ENCODE measurements at places on chromosomes 2 and 18.

GRCh38 chr2:202339071-202339870 is 36.9 kb upstream of the BMPR2 start:
- DNase-seq, result no peak

DNA sequence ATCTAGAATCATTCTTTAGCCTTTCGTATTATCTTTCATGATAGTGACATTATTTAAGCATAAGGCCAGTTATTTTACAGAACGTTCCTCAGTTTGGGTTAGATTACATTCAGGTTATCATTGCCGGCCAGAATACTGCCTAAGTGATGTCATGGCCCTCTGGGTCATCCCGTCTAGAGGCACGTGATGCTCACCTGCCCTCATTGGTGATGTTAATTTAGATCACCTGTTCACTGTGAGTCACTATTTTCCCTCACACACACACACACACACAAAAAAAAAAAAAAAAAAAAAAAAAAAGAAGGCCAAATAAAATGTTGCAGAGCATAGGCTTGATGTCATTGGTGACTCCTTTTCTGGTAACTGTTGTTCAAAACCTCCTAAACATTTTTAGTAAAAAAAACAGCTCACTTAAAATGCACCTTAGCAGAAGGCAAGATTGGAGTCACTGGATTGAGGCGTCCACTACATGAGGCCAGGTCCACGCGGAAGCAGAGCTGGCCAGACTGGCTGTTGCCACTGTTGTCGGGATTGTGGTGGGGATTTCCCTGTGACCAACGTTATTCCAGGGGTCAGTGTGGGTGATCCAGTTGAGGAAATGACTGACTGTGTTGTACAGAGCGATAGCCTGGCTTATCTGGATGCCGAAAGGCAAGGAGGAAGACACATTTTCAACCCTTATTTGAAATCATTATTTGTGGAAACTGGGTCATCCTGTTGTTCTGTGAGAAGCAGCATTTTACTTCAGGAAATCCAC is 52.1 kb upstream of the CNGA3 start:
- DNase-seq, result no peak

DNA sequence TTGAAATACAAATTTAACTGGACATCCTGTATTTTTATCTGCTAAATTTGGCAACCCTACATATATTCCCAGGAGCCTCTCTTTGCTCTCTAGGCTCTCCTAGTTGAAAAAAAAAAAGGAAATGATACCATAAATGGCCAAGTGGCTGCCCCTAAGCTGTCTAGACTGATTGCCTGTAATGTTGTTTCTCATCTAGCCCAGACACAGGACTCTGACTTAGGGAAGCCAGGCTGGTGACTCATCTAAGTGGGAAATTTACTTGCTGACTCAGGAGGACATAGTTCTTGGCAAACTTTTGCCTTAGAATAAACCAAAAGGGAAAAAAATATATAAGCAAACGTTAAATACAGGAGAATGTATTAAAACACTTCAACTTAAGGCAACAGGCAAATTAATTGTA is 14.6 kb upstream of the ITGAV start:
- DNase-seq, result no peak

DNA sequence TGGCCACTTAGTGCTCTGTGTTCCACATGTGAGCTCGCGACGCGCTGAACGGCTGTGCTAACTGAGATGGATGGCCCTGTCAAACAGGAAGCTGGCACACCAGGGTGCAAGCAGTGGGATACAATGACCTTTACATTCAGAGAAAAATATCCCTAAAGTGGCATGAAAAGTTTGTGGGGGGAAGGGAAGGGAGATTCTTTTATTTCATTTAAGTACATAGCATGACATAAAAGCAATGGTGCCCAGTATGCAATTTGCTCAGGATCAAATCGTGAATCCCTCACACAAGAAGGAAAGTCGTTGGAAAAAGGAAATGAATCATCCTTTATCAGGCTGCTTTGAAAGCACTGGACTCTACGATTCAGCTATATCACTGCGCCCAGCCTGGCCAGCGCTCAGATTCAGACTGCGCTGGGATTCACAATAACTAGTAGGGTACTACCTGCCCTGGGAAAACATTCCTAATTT is 26.0 kb downstream of the SATB2 start:
- DNase-seq, result no peak

GRCh38 chr2:134163336-134163735 is 90.5 kb upstream of the MGAT5 start:
- DNase-seq, result no peak

DNA sequence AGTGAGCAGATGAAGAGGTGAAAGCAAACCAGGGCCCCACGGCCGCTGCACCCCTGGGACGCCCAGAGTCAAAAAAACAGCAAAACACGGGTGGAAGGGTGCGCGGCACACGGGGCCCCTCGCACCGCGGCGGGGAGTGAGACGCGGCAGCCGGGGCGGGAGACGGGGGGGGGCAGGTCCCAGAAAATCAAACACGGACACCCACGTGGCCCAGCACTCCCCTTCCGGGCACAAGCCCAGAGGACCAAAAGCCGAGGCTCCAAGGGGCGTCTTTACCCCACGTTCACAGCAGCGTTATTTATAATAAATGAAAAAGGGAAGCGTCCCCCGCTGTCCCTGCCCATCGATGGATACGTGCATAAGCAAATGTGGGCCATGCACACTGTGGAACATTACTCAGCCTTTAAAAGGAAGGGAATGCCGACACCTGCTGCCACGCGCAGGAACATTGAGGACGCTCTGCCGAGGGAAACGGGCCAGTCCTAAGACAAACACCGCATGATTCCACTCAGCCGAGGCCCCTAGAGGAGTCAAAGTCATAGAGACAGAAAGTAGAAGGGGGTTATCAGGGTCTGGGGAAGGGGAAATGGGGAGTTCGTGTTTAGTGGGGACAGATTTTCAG is 677 bp upstream of the COPS9 start:
- DNase-seq, result peak; percentile 26

DNA sequence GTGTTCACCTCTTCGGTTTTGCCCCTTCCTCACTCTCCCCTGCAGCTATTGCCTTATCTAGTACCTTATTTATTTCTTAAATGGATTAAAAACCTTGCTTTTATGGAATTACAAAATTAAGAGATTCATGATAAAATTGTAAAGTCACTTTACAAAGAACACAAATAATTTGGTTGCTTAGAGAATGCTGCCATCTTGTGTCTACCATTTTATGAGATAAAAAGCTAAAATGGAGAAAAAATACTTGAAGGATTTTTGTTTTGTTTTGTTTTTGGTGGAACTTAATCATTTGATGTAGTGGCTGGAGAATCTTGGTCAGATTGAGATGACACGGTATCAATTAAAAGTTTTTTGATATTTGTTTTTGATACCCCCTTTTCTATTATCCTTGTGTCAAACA is 69.6 kb downstream of the R3HDM1 start:
- no peak for DNase-seq

DNA sequence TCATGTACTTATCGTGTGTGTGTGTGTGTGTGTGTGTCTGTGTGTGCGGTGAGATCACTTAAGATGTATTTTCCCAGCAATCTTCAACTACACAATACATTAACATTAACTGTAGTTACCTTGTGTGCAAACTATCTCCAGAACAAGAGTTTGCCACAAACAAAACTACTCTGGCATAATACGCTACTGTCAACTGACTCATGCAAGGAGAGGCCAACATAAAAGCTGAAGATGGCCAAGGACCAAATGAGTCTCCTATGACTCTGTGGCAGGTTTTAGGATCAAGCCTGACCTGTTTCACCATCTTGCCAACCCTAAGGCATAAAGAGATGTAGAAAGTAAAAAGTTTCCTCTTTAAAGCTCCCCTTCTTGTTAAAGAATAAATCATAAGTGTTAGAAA is 20.1 kb downstream of the CYB5A start:
- DNase-seq, result no peak

DNA sequence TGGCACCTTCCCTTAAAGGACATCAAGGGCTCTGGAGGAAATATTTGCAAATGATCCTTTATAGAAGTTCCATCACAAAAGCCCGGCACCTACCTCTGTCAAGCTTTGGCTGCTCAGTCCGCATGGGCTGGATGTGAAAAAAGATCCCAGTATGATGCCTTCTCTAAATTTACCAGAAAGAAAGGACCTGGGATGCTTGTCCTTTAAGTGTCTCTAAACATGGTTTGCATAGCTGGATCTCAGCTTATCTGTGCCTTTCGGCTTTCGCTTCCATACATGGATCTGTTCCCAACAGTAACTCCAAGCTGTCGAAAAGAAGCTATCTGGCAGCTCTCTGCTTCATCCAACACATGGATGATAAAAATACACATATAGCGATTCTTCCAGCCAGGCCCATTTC is 60.4 kb upstream of the SLC8A1 start:
- DNase-seq, result no peak

DNA sequence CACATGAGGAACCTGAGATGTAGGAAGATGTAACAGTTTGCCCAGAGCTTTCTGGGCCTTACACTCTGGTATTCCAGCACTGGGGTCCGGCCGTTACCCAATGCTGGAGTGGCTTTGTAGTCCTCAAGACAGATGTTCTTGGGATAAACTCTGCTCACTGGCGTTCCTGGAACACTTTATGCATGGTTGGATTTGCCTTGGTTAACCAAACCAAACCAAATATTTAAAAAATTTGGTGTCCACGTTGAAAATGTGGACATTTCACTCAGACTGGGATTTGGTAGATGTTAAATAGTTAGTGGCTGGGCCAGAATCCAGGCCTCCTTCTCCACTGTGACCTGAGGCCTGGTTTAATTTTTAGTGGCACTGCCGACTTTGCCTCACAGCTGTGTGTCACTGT is 81.5 kb downstream of the ACOXL start:
- no peak for DNase-seq

- no peak for DNase-seq
Measured at GRCh38 chr2:124039762-124040291, 14.7 kb downstream of the CNTNAP5 start.

- no peak for DNase-seq
Measured at GRCh38 chr2:9657731-9658130, 26.9 kb upstream of the YWHAQ start.

GRCh38 chr18:48663931-48664847 is 125.4 kb downstream of the CTIF start:
- DNase-seq, result peak; percentile 41

DNA sequence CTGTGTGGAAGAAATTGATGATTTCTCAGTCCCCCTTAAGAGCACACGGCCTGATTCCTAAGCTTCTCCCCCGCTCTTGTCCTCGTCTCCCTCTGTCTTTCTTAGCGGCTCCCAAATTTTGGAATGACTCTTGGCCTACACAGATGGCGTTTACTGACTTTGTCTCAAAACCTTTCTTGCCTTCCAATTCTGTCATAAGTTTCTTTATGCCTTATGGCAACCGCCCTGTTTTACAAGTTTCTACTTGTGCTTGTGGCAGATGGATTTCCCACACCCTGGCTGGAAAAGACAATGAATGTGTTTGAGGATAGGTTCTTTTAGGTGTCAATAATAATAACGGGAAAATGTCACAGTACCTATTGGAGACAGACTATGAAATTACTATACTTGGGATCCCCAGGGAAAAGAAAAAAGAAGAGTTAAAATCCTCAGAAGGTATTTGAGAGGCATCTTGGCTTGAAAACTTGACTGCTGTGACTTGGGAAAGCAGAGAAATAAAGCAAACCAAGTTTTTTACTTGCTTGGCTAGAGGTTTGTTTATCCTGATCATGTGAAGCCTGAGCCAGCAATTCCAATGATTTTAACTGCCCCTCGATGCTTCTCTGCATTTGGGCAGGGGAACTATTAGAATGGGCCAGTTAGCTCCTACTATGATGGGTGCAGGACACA is 276.4 kb downstream of the HRH4 start:
- DNase-seq, result no peak

GRCh38 chr18:74957588-74958224 is 251.2 kb downstream of the PTGR3 start:
- DNase-seq, result no peak

DNA sequence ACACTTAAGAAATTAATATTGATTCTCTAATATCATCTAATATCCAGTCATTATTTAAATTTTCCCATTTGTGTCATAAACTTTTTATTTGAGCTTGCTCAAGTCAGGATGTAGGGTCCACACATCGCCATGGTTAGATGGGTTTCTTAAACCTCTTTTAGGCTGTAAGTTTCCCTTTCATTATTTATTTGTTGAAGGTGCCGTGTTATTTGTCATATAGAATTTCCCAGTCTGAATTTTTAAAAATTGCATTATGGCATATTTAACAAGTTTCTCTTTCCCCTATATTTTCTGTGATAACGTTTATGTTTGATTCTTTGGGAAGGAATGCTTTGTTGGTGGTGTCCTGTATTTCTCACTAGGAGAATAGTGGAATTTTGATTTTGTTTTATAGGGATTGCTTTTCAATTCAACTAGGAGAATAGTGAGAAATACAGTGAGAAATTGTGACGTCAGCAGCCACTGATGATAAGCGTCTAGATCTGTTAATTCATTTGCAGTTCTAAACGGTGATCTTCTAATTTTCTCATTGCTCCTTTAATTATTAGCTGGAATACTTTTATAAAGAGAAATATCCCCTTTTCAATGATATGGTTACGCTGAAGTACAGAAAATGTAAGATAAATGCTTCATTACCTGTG is 44.6 kb upstream of the AAK1 start:
- DNase-seq, result no peak

DNA sequence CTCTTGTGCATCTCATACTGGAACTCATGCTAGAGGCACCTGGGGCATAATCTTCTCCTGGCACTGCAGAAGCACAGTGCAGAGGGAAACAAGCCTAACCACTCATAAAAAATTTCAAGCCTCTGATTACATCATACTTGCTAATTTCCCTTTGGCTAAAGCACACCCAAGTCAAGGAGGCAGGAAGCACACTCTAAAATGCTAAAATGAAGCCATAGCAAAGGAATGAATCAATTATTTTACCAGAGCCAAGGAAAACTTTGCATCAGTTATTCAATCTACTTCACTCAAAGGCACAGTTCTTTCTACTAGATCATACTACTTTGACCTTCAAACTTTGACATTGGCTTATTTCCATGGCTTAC is 79.6 kb upstream of the SPOPL start:
- no peak for DNase-seq

GRCh38 chr2:121309801-121310200 is 24.8 kb upstream of the TFCP2L1 start:
- no peak for DNase-seq

GRCh38 chr2:218827701-218828476 is 3.7 kb downstream of the PRKAG3 start:
- no peak for DNase-seq

- DNase-seq, result no peak
Measured at GRCh38 chr18:31649978-31650719, 34.2 kb downstream of the B4GALT6 start.

DNA sequence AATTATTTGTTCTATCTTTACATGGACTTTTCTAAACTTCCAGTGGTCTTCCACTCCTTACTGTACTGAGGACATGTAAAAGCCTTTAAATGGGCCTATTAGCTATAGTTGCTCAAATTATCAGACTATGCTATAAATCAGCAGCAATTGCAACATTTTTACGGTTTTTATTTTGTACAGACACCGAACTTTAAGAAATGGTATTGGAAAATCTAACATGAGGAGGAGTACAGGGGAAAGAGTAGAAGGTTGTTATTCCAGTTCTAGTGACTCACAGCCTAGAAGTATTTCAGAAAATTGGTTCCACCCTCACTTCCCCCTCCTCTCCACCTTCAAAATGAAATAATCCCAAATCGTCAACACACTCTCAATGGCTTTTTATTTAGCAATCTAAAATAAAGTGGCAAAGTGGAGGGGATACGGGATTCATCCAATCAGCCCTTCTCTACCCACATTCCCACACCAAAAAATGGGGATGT is 1.1 kb downstream of the NCKAP1 start:
- DNase-seq, result no peak

- DNase-seq, result no peak
Measured at GRCh38 chr2:56167616-56168562, 15.9 kb upstream of the CCDC85A start.
